Caki2 (cell line): ENCODE measurements at places on chromosomes 2 and 18.

GRCh38 chr2:14023558-14023957 lies 609.0 kb upstream of the LRATD1 start:
- no peak for DNase-seq

GRCh38 chr2:212030709-212031108 lies 507.9 kb downstream of the ERBB4 start:
- DNase-seq = no peak

GRCh38 chr2:47893771-47894170 lies 12.5 kb downstream of the FBXO11 start:
- DNase-seq = no peak

DNA sequence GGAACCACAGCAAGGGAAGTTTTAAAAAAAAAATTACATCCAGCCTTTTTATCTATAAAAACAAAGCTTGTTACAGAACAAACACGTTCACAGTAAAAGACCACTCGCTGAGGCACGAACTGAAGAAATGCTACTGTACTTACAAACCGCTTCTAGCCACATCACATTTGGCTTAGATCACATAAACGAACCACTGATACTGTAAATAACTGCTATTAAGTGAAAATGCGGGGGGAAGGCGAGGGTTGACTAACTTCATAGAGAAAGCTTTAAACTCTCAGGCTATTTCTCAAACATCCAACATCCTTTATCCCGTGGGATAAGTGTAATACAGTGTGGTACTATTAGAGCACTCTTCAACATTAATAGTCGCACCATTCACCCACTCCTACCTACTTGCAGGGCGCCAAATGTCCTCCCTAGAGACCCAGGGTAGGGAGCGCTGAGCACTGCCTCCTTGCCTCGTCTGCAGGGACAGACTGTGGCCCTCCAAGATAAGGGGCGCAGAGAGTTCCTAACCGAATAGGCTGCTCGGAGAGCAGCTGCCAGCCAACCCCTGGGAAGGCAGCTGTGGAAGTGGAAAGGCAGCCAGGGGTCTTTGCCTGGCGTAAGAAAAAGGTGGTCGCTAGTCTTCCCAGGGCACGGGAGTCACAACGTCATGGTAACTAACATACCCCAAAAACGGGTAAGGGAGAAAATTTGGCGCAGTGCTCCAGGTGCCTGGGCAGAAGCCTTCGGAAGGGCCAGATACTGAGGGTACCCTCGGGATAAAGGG lies 854 bp downstream of the GPR155 start:
- no peak for DNase-seq

DNA sequence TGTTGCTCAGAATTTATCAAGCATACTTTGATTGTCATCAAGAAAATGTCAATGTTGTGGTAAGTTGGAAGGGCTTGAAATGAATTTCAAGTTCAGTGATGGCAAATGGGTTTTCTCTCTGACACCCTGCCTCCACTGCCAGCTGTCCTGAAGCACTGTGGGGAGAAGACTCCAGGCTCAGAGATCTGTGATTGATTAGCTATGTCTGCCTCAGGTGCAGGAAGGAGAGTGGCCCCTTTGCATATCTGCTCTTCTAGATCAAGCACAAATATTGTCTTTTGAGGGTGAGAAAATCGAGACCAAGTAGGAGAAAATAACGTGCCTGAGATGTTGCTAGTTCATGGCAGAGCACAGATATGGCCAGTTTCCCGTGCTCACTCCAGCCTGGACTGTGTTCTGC lies 178.8 kb upstream of the GLI2 start:
- no peak for DNase-seq

DNA sequence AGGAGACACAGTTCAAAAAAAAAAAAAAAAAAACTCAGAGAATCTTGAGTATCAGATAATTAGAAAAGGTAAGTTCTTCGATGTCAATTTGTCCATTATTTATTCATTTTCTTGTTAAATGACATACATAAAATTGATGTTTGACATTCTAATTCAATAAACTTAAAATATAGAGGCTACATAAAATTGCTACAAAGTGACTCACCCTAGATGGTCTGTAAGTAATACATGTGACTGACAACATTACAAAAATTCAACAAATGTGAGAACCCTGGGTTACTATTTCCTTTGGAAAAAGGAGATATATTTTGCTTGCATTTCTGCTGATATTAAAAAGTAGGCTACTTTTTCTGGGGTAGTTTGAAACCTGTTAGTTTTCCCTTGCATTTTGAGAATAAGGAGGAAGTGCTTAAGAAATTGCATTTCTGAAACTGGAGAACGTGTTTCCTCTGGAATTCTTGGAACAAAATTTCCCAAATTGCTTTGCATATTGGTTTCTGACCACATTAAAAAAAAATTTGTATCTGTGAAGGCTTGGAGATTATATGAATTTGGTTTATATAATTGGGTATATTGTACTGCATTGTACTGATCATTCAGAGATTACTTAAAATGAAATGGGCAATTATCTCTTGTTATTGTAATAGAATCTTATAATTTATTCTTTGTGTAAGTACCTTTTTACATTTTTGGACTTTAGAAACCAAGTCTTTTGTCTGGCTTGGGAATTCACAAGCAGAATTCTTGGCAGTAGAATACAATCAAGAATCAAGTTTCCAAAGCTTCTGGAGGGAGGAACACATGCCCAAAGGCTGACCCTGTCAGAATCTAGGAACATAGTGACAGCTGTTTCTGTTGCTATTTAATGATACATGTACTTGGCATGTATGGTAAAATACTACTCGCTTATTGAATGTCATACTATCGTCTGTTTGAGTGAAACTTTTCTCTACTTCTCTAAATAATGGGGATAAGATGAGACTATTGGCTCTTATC lies 106.1 kb downstream of the DSEL start:
- DNase-seq = no peak

DNA sequence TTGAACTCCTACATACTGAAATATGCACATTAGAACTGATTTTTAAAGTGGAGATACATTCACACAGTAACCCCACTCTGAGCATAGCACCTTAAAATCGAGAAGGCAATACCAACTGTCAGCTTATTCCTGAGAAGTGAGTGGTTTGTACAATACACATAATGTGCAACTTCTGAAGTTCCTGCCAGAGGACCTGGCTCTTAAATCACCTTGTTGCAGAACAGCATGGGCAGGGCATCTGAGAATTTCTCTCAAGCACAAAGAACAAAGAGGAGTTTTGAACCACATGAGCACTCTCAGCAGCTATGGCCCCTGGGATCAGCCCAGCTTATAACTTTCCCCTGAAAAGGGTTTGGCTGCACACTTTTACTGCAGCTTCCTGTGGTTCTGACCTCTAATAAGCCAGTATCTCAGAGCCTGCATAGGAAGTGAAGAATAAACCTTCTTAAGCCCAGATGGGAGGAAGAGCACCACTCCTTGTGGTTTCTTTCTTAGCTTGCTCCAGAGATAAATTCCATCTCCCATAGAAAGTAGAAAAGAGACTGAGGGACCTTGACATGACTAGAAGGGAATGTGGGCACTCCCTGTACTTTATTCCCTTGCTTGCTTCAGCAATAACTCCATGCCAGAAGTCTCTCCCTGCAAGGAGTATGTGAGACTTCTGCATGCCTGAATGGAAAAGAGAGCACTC lies 862.3 kb downstream of the SUCLG1 start:
- DNase-seq = no peak

GRCh38 chr2:98445177-98445682 lies 572 bp downstream of the INPP4A start:
- DNase-seq = peak; percentile 13

DNA sequence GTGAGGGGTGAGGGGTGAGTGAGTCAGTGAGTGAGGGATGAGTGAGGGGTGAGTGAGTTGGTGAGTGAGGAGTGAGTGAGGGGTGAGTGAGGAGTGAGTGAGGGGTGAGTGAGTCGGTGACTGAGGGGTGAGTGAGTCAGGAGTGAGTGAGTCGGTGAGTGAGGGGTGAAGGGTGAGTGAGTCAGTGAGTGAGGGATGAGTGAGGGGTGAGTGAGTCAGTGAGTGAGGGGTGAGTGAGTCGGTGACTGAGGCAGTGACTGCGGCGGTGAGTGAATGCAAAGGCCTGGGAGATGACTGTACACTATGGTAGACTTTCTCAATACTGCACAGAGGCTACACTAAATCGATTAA lies 16.6 kb downstream of the THAP4 start:
- DNase-seq = peak; percentile 45

- DNase-seq = no peak
Observed at GRCh38 chr2:11121099-11121822, 34.0 kb upstream of the SLC66A3 start.

- DNase-seq = peak; percentile 1
Observed at GRCh38 chr2:144405982-144406788, 113.7 kb downstream of the ZEB2 start.

GRCh38 chr2:18456026-18456425 lies 104.4 kb downstream of the RDH14 start:
- DNase-seq = no peak

GRCh38 chr2:197322724-197323720 lies 12.4 kb upstream of the ANKRD44 start:
- no peak for DNase-seq

- DNase-seq = no peak
Observed at GRCh38 chr2:60853531-60853930, 27.8 kb upstream of the REL start.

DNA sequence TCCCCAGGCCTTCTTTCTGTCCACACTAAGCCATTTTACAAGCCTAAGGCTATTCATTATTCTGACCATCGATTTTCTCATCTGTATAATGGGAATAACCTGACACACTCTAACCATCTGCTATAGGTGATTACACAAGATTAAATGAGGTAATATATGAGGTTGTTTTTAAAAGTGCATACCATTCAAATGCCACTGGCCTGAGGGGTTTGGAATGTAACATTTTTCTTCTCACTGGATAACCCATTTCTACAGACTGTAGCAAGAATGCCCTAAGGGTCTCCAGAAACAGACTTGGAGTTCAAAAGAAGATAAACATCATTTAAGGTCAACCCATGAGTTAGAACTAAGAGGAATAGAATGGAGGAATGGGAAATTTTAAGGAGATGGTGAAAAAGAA lies 111.7 kb upstream of the SETBP1 start:
- DNase-seq = no peak

GRCh38 chr18:2538844-2539243 lies 32.5 kb downstream of the METTL4 start:
- DNase-seq = no peak

GRCh38 chr2:185757356-185757755 lies 18.8 kb downstream of the FSIP2 start:
- DNase-seq = no peak

GRCh38 chr2:142867136-142867535 lies 10.3 kb upstream of the KYNU start:
- no peak for DNase-seq

DNA sequence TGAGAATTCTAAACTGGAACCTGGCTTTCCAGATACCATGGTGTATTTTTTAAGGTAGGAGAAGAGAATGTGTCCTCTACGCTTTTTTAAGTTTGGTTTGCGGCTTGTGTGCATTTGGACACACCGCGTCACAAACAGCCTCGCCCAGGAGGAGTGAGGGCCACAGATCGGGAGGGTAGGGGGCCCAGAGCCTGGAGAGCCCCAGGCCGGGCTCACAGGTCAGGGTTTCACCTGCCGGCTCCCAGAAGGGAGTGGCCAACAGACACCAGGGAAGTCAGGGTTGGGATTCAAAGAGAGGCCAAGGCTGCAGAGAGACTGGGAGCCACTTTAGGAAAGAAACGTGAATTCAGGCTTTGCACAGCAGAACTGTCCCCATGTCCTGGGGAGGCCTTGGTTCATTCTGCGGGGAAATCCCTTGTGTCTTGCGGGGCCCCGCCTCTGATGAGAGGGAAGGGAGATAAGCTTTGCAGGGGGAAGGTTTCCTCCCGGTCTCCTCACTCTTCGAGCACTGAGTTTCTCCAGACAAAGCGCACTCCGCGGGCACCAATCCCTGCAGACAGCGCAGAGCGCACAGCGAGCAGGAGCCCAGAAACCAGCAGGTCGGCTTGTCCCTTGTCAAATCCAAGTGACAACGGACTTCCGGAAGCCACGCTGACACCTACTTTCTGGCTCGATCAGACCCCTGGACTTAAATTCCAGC lies 2.0 kb upstream of the TUBB6 start:
- no peak for DNase-seq

DNA sequence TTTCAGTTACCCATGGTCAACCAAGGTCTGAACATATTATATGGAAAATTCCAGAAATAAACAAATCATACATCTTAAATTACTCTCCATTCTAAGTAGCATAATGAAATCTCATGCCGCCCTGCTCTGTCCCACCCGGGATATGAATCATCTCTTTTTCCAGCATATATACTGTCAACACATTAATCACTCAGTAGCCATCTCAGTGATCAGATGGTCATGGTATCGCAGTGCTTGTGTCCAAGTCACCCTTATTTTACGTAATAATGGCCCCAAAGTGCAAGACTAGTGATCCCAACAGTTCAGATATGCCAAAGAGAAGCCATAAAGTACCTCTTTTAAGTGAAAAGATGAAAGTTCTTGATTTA lies 43.8 kb downstream of the OSBPL6 start:
- DNase-seq = no peak

DNA sequence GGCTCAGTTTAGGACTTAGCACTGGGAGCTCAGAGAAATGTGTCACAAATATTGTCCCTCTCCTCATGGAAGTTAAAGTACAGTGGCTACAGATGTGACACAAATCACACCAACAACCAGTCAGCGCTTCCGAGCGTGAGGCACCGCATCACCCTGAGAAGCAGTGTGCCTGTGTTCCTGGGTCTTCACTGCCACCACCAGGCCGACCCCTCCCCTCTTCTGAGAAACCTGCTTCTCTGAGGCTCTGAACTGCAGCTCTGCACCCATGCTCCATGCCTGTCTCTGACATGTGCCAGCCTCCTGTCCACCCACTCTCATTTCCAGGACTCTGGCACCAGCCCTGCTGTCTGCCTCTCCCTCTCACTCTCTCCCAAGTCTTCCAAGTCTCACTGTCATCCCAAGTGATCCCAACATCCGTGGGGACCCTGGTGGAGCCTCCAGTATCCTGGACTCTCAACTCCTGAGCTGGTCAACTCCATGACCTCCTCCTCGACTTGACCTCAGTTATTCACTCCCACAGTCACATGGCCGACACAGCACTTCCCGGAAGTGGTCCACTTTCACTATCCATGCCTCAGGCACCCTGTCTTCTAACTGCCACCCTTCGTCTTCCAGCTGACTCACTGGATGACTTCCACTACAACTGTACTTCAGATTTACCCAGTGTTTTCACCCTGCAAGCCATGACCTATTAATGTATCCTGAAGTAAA lies 73.5 kb downstream of the FBXO15 start:
- no peak for DNase-seq

GRCh38 chr2:71720596-71721361 lies 267.4 kb downstream of the DYSF start:
- no peak for DNase-seq

DNA sequence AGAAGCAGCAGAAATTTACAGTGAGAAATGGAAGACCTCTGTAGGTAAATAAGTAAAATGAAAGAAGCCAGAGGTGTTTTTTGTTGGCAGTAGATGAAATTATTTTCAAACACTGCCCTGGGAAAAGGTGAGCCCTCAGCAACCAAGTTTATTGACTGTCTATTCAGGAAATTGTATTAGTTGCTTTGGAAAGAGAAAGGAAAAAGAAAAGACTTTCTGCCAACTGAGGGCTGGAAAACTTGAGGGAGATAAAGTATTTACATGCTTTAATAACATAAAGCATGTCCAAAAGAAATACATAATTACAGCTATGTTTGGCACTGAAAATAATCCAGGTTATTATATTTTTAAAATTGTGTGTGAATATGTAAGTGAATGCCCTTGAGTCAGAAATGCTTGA lies 14.7 kb downstream of the CRIM1 start:
- no peak for DNase-seq
